ENCODE measurements at places on chromosomes 11 and 22.
A peak's percentile ranks its signal among the peaks of the same experiment; 100 is the strongest.

DNA sequence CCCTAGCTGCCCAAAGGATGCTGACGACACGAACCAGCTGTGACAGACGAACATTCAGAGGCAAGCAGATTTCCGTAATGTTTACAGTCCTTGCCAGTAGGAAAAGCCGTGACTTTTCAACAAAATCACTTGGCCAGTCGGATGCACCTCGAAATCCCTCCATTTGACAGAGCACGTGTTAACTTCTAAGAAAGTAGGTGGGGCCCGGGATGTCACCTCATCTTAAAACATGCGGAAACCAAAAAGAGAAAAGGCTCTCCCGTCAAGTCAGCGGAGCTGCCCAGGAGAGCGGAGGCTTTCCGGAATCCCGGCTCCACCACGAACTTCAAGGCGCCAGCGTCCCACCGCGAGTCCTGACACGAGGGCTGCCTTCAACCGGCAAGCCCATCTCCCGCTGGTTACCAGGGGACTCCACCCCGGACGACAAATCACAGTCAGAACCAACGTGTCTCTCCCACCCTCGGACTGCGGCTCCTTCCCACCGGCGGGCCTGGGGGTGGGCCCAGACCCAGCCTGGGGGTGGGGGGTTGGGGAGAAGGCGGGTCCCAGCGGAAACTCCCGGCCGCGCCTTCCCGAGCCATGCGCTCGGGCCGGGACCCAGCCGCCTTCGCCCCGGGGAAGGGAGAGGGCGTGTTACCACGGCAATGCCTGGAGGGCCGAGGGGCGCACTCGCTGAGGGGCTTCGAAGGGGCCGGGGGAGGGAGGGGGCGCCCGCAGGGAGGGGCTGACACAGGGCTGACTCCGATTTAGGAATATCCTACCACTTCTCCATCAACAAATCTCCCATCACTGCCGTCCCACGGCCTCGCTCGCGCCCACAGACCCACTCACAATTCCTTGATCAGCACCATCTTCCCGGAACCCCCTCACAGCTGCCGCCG lies 475 bp downstream of the PITPNB start:
- no peaks in the 10 kb centered on the region for H3K27me3 ChIP-seq
- peak overlapping the region; percentile 93 for H3K4me3 ChIP-seq
- peaks cover 70% of the 10 kb centered on the region for H3K4me1 ChIP-seq
- peak overlapping the region; percentile 98 for H3K27ac ChIP-seq
- peak; percentile 58 for DNase-seq

GRCh38 chr22:28029201-28029948 lies 110.3 kb upstream of the PITPNB start:
- no peak for DNase-seq
- no peaks in the 10 kb centered on the region for H3K36me3 ChIP-seq
- no peak overlapping the region for H3K27ac ChIP-seq
- no peaks in the 10 kb centered on the region for H3K4me1 ChIP-seq
- H3K27me3 ChIP-seq: no peaks in the 10 kb centered on the region

DNA sequence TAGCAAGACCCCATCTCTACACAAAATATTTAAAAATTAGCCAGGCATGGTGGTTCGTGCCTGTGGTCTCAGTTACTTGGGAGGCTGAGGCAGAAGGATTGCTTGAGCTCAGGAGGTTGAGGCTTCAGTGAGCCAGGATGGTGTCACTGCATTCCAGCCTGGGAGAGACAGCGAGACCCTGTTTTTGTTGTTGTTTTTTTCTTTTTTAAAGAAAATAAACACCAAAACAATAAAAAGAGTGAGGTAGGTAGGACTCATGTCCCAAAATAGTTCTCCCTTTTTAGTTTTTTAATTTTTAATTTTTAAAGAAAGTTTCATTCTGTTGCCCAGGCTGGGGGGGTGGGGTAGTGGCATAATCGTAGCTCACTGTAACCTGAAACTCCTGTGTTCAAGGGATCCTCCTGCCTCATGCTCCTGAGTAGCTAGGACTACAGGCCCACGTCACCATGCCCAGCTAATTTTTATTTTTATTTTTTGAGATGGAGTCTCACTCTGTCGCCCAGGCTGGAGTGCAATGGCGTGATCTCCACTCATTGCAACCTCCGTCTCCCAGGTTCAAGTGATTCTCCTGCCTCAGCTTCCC lies 25.5 kb upstream of the MALAT1 start:
- peaks cover 39% of the 10 kb centered on the region for H3K4me1 ChIP-seq
- no peaks in the 10 kb centered on the region for H3K36me3 ChIP-seq
- DNase-seq: no peak
- no peak overlapping the region for H3K4me3 ChIP-seq
- no peak overlapping the region for H3K27ac ChIP-seq

GRCh38 chr22:50202130-50202666 lies 1.4 kb downstream of the SELENOO start:
- peak overlapping the region; percentile 77 for H3K4me3 ChIP-seq
- no peak for DNase-seq
- peaks cover 21% of the 10 kb centered on the region for H3K36me3 ChIP-seq
- peaks cover 28% of the 10 kb centered on the region for H3K4me1 ChIP-seq
- peak overlapping the region; percentile 67 for H3K27ac ChIP-seq

- DNase-seq: no peak
- H3K4me3 ChIP-seq: no peak overlapping the region
Observed at GRCh38 chr11:48114740-48115139, 101.9 kb upstream of the OR4B1 start.

- H3K27me3 ChIP-seq: peaks cover 4% of the 10 kb centered on the region
- H3K36me3 ChIP-seq: no peaks in the 10 kb centered on the region
- no peaks in the 10 kb centered on the region for H3K4me1 ChIP-seq
- H3K27ac ChIP-seq: no peak overlapping the region
Observed at GRCh38 chr11:22244986-22245592, 52.2 kb downstream of the ANO5 start.

DNA sequence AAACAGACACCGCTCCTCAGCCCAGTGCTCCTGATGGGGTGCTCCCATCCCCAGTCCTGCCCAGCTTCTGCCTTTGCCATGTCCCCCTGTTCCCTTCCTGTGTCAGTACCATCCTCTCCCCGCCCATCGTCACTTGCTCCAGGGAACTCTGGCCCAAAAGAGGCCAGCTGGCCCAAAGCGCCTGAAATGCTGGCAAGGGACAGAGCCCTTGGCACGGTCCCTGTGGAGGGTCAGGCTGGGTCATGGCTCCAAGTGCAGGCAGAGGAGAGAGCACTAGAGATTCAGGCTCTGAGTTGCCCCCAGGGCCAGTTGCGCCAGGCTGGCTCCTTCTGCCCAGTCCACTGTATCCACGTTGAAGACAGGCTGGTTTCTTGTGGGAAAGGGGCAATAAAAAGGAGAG lies 8.4 kb upstream of the HDHD5 start:
- no peak for DNase-seq
- no peak overlapping the region for H3K4me3 ChIP-seq
- H3K27me3 ChIP-seq: peaks cover 2% of the 10 kb centered on the region

DNA sequence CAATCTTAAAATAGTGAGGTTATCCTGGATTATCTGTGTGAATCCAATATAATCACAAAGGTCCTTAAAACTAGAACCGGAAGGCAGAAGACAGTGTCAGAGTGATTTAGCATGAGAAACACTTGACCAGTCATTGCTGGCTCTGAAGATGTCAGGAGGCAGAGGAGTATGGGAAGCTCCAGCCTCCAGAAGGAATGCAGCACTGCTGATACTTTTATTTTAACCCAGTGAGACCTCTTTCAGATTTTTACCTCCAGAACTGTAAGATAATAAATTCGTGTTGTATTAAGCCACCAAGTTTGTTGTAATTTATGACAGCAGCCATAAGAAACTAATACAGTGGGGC lies 134.4 kb upstream of the ZC3H12C start:
- peaks cover 14% of the 10 kb centered on the region for H3K27me3 ChIP-seq
- DNase-seq: no peak
- peaks cover 26% of the 10 kb centered on the region for H3K4me1 ChIP-seq
- H3K4me3 ChIP-seq: no peak overlapping the region

GRCh38 chr22:31139866-31140716 lies at the start of gene PLA2G3:
PLA2G3 (minus strand) TSS chr22:31140508; CDS start chr22:31140354, 154 bp downstream.
- H3K4me3 ChIP-seq: no peak within 1 kb of the TSS
- H3K27me3 ChIP-seq: peaks cover 2% of the 10 kb centered on the region
- H3K4me1 ChIP-seq: peaks cover 11% of the 10 kb centered on the region
- H3K27ac ChIP-seq: no peak within 1 kb of the TSS
- DNase-seq: no peak
- no peaks in the 10 kb centered on the region for H3K36me3 ChIP-seq

DNA sequence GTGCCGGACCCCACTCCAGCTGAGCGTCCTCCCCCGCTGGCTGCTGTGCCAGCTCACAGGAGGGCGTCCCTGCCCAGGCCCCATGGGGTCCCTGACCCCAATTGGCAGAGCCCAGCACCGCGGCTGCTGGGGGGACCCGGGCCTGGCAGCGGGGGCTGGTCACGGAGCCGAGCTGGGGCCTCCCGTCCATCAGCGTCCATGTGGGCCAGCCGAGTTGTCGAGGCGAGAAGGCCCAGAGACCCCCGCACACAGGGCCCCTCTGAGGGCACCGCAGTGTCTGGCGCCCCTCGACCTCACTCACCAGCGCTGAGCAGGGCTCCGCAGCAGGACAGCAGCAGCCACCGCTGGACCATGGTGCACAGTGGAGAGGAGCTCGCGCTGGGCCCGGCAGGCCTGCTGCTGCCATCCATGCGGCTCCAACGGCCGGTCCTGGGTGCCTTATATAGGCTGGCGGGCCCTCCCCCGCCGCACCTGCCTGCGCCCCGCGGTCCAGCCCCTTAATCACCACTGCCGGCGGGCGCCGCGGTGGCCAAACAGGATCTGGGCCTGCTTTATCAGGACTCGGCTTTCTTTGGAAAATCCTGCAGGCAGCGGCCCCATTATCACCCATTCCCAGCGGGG lies at the start of gene MUC6:
TSS of gene MUC6 (minus strand) at position 416 of the 621 bp plus-strand sequence. CDS start at position 353, 63 bp downstream.
- no peaks in the 10 kb centered on the region for H3K27me3 ChIP-seq
- H3K4me1 ChIP-seq: no peaks in the 10 kb centered on the region
- DNase-seq: no peak

- H3K4me3 ChIP-seq: no peak overlapping the region
- H3K36me3 ChIP-seq: no peaks in the 10 kb centered on the region
- peaks cover 6% of the 10 kb centered on the region for H3K4me1 ChIP-seq
- no peak overlapping the region for H3K27ac ChIP-seq
Observed at GRCh38 chr11:120222916-120223315, 12.1 kb downstream of the OAF start.

GRCh38 chr11:119622454-119623143 lies 106.4 kb downstream of the NECTIN1 start:
- no peaks in the 10 kb centered on the region for H3K4me1 ChIP-seq
- no peaks in the 10 kb centered on the region for H3K36me3 ChIP-seq
- peaks cover 5% of the 10 kb centered on the region for H3K27me3 ChIP-seq
- H3K4me3 ChIP-seq: no peak overlapping the region

DNA sequence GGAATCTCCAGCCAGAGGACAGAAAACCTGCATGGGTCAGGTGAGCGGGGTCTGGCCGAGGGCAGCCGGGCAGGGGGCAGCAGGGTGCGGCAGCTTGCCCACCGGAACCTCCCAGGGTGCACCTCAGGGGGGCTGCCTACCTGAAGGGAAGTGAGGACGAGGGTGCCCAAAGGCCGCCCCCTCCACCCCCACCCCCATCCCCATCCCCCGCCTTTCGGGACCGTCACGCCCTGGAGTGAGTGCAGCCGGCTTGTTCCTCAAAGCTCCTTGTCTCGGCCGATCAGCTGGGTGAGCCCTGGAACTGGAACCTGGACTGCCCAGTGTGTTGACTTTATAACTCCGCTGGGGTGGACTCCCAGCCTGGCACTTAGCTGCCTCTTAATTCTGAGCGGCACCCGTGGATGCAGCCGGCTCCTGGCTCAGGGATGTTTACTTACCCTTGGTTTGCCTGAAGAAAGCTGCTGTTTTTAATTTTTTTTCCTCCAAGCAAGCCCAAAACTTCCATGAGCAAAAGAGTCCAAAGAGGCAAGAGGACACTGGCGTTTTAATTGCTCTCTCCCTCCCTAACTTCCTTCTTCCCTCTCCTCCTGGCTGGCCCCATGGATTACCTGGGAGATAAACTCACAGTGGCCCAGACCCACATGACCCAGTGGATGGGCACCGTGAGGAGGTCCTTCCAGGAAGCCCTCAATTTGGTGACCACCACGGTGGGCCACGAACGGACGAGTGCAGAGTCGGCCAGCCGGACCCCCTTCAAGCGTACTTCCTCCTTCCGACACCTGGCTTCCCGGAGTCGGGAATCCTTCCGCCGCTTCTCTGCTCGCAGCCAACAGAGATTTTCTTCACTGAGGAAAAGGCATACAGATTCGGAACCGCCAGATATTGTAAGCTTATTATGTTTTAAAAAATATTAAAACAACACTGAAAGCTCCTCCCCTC lies 87.8 kb upstream of the CRYBB3 start:
- peak overlapping the region; percentile 36 for H3K27ac ChIP-seq
- no peaks in the 10 kb centered on the region for H3K27me3 ChIP-seq
- H3K36me3 ChIP-seq: peaks cover 16% of the 10 kb centered on the region
- peak overlapping the region; percentile 32 for H3K4me3 ChIP-seq
- peaks cover 22% of the 10 kb centered on the region for H3K4me1 ChIP-seq

DNA sequence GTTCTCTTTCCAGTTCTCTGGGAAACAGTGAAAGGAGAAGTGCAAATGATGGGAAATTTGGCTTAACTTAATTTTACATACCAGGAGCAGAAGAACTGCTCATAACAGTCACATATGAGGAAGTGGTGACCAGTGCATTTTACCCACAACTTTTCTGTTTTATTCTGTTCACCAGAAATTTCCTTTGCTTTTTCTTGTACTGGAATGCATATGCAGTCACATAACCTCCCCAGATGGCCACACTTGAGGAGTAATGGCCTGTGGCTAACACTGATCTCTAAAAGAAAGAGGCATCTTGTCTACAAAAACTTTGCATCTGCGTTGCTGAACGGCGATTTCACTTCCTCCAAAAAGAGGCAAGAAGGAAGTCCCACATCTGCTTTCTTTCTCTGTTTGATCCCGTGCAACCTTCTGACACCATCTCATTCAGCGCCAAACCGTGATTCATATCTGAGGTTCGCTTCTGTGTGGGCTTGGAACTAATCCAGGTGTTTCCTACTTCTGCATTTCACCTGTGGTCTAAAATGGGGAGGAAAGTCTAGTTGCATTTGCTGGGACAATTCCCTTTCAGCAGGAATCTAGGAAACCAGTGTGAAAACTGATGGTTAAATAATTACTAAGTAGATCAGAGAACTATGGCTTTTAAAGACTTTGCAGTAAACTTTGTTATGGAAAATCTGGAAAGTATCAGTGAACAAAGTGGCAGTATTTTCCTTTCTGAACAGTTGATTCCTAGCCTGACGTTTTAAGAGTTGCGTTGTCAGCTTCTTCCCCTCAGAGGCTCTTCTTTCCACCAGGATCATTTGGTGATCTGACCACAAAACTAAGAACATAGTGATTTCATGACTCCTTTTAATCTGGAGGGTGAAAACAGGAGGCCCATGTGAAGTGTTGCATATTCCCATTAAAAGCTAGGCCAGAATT lies 4.2 kb upstream of the MPEG1 start:
- no peak overlapping the region for H3K4me3 ChIP-seq
- no peak for DNase-seq
- peaks cover 13% of the 10 kb centered on the region for H3K4me1 ChIP-seq
- no peak overlapping the region for H3K27ac ChIP-seq
- peaks cover 8% of the 10 kb centered on the region for H3K27me3 ChIP-seq

Measured in activated CD4-positive, alpha-beta T cell treated with anti-CD3 and anti-CD28 coated beads, Interleukin-2, amount 10 ng/mL, durations not matched to agents 7 days and 5 days (primary cell).